Fibroblast of the aortic adventitia (primary cell): ENCODE measurements at places on chromosomes 11 and 22.

DNA sequence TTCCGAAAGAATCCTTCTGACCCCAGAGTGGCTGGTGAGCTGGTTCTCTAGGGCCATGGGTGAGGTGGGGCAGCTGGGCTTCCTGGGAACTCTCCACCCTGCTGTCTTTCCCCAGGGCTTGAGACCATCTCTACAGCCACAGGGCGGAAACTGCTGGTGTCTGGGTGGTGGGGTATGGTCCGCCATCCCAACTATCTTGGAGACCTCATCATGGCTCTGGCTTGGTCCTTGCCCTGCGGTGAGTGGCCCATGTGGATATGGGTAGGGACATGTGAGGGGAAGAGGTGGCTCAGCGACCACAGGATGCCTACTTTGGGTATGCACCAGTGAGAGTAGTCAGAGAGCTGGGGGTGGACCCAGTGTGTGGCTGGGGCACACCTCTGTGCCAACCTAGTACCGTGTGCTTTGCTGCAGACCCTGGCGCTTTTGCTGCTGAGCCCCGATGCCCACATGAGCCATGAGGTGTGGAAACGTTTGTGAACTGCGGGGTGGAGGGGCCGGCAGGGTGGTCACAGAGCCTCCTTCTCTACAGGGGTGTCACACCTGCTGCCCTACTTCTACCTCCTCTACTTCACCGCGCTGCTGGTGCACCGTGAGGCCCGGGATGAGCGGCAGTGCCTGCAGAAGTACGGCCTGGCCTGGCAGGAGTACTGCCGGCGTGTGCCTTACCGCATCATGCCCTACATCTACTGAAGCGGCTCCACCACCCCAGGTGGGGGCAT, 2.0 kb downstream of the ZNHIT2 start:
- DNase-seq: no peak

- no peak for DNase-seq
These were observed 11.7 kb downstream of the CXCR5 start for GRCh38 chr11:118895093-118896039.

DNA sequence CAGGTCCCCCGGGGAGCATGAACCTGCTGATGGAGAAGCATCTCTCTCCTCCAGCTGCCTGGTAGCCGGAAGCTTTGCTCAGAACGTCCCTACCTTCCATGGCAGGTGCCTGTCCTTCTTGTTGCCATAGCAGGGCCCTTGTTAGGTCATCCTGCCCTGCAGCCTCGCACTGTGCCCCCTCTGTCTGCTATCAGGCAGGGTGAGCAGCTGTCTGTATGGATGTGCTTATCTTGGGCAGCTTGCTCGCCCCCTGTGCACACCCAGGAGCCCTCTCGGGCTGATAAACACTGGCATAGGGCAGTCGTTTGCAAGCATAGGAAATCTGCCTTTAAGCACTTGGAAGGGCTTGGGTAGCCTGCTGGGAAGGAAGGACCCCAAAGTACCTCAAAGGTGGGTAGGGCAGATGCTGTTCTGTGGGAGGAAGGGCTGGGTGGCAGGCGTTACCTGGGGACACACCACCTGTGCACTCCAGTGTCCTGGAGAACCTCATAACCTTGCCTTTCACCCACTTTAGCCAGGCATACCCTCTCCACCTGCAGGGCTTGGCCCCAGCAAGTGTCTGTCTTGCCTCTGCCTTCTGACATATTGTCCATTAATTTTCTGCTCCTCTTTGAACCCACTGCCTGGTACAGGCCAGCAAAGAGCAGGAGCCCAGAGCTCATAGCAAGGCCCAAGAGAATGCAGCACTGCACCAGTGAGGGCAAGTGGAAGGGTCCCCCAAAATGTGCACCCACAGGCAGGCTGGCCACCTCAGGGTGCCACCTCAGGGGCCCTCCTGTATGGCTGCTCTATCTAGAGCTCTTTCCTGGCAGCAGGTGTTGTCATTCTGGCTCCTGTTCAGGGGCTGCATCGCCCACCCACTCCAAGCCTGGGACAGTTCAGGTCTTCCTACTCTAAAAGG, 8.0 kb upstream of the COMT start:
- no peak for DNase-seq

- DNase-seq: no peak
These were observed 974.7 kb upstream of the CCDC90B start for GRCh38 chr11:84260862-84261261.

DNA sequence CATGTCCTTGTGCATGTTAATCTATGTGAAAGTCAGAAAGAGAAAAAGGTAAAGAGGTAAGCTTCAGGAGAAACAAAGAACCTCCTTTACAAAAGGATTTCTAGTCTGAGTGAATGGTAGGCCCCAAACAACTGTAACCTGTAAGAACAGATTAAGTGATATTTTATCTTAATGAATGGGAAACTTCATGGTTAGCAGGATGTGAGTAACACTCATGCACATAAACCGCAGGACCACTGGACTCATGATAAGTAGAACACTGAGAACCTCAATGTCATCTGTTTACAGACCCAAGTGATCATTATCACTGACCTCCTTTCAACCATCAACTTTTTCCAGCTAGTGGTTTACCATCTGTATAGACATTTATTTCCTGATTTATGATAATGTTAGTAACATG, 19.9 kb downstream of the OR8G5 start:
- peak; percentile 47 for DNase-seq

DNA sequence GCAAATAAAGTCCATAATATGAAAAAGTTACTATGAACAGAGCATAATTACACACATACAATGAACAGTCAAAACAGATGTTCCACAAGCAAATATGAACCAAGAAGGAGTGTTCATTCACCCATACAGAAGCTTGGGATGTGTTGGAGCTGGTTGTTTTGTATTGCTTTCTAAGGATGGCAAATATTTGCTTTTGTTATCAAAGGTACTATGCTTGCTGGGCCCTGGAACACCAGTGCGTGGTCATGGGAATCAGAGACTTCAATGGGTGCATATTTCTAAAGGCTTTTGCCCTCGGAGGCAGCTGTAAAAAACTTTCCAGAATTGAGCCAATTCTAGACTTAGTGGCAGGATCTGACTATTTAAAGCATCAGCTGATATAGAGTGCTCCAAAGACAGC, 85.1 kb downstream of the BARX2 start:
- DNase-seq: no peak

DNA sequence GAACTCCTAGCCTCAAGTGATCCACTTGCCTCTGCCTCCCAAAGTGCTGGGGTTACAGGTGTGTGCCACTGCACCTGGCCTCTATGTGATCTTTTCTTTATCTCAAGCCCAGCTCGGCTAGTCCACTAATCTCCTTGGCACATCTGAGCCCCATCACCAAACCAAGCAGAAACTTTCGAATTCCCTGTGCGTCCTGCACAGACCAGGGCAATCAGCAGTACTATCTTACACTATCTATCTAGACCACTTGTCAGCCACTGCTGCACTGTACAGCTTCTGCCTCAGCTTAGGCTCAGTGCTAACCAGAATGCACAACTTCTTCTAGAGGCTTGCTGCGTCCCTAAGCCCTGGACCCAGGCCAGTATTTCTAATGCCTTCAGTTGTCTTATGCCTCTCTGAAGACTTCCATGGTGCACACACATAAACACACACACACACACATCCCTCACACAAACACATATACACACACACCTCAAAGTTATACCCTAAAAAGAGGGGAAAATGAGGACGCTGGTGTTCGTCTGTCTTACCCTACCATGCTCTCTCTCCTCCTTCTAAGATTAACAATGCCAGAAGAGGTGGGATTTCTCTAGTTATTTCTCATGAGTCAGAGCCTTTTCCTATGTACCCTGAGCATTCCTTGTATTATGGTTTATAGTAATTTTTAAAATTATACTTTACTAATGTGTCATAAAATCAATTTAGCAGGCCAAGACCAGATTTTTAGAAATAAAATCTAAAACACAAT, 59.3 kb upstream of the FAM181B start:
- DNase-seq: no peak

DNA sequence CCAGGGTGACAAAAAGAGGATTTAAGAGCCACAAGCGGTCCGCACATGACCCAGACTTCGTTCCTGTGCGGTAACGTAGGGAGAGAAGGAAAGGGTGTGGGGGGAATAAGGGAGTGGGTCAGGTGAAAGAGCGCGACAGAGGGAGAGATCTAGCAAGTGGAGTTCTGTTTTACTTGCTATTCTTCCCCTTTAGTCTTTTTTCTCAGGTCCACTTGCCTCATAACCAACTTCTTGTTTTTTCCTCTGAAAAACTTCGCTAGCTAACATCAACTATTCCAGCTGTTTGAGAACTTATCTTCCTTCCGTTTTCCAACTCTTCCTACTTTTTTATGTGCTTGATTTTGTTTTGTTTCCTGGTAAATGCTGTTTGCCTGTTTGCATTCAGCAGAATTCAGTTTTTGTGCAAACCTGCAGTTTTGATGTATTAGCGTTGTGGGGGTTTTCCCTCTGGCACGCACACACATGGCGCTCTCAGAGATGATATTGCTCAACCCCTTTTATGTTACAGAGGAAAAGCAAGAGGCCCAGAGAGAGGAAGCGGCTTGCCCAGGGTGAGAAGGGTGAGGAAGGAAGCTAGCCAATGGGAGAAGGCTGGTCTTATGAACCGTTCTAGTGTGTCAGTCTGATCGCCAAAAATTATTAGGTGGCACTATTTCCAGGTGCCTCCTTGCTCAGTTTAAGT, 592 bp upstream of the CTSC start:
- DNase-seq: peak; percentile 79

GRCh38 chr11:77259641-77260040, 41.8 kb downstream of the GDPD4 start:
- peak; percentile 79 for DNase-seq
